ENCODE measurements at places on chromosomes 6 and 20.

DNA sequence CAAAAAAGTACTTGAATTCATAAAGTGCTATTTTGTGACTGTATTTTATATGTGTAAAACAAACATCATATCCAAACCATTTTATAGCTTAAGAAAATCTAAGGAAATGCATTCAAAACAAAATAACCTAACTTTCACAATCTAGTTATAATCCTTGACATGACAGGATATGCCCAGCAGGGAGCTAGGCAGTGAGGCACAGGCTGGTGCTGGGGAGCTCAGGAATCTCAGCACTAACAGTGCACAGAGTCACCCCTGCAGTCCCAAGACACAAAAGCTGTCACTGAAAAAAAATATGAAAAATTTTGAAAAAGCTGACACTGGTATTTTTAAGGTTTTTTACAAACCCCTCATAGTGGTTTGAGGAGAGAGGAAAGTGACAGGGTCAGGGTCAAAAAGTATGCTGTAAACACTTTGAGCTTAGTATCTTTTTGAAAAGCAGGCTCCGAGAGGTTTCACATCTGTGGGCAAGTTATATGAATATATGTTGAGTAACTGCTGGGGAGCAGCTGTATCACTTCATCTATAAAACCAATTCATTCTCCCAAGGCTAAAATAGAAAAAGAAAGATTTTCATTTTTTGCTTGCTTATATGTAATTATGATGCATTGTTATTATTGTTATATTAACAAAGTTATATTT lies 24.1 kb downstream of the LGSN start:
- no peak for DNase-seq

DNA sequence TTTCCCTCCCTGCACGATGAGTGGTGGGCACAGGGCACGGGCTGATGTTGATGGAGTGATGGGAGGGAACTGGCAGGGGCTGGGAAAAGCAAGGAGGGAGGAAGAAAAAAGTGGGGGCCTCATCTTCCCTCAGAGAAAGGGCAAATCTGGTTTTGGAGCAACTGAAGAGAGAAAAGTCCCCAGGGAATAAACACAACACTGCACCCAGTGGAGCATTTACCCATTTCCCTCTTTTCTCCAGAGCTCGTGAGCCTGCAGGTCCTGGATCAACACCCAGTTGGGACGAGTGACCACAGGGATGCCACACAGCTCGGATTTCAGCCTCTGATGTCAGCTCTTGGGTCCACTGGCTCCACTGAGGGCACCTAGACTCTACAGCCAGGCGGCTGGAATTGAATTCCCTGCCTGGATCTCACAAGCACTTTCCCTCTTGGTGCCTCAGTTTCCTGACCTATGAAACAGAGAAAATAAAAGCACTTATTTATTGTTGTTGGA lies 11.4 kb downstream of the MICA start:
- DNase-seq = no peak

DNA sequence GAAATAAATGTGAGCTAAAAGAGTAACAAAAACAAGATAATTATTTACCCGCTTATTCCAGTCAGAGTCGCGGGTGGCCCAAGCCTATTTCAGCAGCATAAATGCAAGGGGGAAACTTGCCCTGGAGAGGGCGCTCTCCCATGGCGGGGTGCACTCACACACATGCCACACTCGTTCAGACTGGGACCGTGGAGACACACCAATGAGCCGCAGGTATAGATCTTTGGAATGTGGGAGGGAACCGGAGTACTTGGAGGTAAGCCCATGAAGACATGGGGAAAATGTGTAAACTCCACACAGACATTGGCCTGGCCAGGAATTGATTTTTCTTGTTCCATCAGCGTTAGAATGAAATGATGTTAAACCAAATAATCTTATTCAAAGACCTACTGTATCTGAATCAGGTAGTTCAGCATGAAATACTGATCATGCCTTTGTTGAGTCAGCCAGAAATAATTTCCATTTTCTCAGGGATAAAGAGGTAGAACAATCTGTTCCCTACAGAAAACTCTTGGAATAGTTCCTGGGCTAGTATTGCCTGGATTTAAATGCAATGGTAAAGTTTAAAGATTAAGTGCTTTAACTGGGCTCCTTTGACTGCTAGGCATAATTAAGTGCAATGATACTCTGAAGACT lies 191.5 kb downstream of the MCHR2 start:
- DNase-seq = no peak

GRCh38 chr6:119113961-119114360 lies 35.5 kb upstream of the FAM184A start:
- DNase-seq = no peak

GRCh38 chr20:36544134-36545018 lies 3.1 kb downstream of the MYL9 start:
- no peak for DNase-seq

GRCh38 chr20:36155991-36156390 lies 1.5 kb downstream of the EPB41L1 start:
- DNase-seq = no peak

GRCh38 chr20:58169450-58169849 lies 59.0 kb downstream of the ANKRD60 start:
- DNase-seq = no peak

DNA sequence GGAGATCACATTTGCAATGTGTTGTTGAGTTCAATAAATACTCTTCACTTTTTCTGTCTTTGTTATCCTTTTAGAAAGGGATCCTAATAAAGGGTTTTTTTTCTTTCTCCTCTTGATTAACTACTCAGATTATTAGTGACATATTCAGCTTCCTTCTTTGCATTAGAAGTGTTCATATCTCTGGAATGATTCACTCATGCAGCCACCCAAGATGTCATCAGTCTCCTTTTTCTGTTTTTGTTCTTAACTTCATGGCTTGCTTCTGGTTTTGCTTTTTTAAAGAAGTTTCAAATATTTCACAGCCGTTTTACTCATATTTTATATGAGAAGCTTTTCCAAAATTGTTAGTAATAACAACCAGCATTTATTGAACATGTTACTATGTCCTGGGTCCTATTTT lies 187.6 kb downstream of the TMEM242 start:
- DNase-seq = no peak

GRCh38 chr6:133887156-133887879 lies 1.6 kb upstream of the TCF21 start:
- DNase-seq = no peak

- DNase-seq = peak; percentile 99
Observed at GRCh38 chr20:34875642-34876405, 588 bp upstream of the ACSS2 start.

- DNase-seq = peak; percentile 18
Observed at GRCh38 chr6:11236076-11236750, 3.7 kb upstream of the NEDD9 start.

GRCh38 chr20:54680872-54681619 lies 205.7 kb downstream of the DOK5 start:
- peak; percentile 13 for DNase-seq

DNA sequence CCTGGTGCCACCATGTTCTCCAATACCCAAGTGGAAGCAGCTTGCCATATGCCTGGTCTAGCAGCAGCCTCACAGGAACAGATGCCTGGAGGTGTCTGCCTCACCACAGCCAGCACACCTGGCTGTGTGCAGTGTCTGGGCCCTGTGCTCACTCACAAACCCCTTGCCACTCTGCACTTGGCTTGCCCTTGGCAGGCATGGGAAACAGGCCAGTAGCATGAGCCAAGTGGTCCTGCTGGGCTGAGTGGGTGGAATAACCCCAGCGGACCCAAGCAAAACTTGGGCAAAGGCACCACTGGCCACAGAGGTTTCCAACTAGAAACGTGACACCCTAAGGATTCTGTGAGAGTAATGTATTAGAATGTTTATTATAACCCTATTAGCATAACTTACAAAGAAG lies 600.5 kb upstream of the GJE1 start:
- DNase-seq = no peak

DNA sequence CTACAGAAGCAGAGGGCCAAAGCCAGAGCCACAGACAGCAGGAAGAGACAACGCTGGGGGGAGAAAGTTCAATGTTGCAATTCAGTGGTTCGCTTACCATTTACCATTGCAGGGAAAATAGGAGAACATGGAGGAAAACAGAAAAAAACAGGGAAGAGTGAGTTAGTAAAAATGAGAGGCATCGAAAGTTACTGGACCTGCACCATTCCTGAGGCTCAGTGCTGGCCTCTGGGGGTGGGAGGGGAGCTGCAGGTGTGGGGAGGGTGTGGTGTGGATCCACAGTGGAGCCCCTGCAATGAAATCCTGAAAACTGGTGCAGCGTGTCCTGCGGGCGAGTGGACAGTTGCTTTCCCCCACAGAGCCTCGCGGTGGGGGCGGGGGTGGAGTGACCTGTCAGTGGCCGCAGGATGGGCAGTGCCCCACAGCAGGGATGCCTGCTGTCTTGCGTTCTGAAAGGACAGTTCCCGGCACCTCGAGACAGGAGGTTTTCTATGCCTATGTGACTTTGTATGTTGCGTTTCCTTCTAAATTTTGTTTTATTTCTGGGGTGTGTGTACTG lies 5.7 kb downstream of the TMEM181 start:
- no peak for DNase-seq

DNA sequence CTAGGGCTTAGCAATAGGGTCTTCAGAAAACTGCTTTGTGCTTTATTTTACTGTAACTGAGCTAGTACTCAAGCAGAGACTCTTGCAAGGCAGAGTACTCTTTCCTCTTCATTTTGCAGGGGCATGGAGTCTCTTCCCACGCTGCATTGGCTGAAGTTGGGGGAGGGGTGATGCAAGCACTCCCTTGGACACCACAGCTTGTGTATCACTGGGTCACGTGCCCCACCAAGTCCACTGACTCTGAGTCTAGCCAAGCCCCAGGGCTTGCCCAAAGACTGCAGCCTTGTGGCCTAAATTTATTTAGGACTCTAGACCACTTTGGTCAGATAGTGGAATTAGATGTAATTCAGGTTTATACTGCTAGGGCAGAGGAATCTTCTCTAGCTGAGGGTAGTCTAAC lies 1075.0 kb upstream of the ADGRB3 start:
- no peak for DNase-seq

GRCh38 chr6:21067521-21067920 lies 526.0 kb upstream of the SOX4 start:
- no peak for DNase-seq

DNA sequence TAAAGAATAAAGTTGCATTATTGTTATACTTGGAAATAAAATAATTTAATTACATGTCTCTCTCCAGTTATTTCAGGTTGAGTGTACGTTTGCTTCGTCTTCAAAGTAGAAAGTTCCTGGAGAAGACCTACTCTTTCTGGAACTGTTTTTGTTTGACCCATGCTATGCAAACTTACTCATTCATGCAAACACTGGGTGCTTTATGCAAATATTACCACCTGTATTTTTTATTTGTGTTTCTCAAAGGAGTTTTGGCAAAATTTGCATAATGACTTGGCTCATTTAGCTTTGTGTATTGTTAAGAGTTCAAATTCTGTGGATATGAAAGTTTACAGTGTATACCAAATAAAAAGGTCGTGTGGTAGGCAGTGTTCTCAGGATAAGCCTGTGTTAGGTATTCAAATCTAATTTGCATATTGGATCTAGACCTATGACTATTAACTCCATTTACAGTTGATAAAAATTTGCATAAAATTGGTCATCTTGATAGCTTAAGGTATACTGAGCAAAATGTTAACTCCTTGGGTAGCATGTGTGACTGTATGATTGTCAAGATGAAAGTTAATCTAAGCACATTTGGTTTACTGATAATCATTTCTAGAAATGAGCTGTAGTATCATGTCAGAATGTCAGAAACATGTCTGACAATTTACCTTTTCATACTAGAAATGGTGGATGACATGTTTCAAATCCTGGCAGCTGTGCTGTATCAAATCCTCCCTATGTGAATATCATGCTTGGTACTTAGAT lies 65.2 kb downstream of the CDKAL1 start:
- no peak for DNase-seq

DNA sequence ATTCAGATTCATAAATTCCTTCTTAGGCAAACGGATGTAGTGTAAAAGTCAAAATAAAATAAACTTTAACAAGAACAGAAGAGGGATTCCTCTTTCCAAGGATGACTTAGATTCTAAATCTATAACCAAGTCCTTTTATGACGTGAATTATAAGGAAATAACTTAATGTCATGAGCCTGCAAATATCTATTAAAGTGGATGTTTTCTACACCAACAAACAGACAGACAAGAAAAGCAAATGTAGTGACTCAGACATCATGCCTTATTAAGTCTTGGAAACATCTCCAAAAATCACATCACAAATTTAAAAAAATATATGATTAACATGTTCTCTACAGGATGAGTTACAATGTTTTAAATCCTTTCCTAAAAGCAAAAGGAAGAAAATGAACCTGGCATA lies 397.1 kb downstream of the ESR1 start:
- no peak for DNase-seq

DNA sequence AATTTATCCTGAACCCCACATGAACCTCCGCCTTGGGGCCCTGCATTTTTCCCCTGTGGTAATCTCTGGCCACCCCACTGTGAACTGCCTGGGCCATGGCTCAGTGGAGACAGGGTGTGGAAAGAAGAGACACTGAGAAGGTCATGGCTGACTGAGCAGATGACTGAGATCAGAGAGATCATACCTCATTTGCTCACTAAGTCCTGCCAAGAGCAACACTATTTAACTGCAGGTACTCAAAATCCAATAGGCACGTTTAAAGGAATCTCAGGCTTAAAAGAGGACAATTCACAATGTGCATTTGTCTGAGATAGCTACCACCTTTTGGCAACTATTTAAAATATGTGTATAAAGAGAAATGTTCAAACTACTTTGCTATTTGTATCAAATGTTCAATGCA lies 305.0 kb downstream of the GMDS start:
- DNase-seq = no peak

DNA sequence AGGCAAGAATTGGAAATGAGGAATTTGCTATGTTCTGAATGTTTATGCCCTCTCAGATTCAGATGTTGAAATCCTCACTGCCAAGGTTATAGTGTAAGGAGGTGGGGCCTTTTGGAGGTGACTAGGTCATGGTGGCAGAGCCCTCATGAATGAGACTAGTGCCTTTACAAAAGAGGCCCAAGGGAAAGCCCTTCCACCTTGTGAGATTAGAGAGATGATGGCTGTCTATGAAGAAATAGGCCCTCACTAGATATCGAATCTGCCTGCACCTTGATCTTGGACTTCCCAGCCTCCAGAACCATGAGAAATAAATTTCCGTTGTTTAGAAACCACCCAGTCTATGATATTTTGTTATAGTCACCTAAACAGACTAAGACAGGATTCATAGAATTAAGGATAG lies 10.4 kb downstream of the ASIP start:
- DNase-seq = peak; percentile 26

- DNase-seq = no peak
Observed at GRCh38 chr6:108799354-108799717, 48.9 kb upstream of the ARMC2 start.

DNA sequence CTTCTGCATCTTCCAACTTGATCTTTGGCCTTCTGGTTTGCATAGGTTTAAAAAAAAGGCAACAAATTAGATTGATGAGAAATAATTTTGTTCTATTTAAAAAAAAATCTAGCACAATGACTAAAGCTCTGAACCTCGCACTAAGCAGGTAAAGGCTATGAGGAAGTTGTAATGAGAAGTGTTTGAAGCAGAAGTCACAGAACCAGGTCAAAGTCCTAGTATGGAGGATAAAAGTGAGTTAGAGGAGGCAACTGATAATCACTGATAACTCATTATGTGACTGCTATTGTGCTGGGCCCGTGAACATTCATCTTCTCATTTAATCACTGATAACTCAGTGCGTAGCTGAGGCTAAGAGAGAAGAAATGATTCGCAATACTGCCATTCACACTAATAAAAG lies 46.1 kb upstream of the GFRAL start:
- no peak for DNase-seq

Data from inflammatory macrophage (primary cell).